Chondrocyte (in vitro differentiated cells): ENCODE measurements at places on chromosomes 6 and 20.

DNA sequence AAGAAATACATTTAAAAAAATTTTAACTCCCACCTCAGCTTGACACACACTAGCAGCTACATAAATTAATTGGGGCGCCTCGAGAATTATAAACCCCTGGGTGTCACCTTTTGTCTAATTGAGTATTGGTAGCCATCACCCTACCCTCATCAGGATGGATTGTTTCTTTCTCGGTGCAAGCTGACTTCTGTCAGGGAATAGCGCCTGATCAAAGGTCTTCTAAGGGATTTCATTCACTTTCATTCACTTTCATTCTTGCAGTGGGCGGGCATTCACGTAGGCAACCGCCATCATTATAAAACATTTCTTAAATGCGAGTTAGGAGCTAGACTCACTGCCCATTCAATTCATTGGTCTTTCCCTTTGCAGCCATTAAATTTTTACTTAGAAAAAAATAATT is 239.2 kb upstream of the SASH1 start:
- no peak for DNase-seq

GRCh38 chr20:39785252-39785917 is 823.2 kb downstream of the DHX35 start:
- DNase-seq, result no peak

GRCh38 chr6:163193326-163193725 is 221.2 kb upstream of the QKI start:
- DNase-seq, result no peak

- DNase-seq, result no peak
Measured at GRCh38 chr20:62629864-62630470, 12.3 kb upstream of the SLCO4A1 start.

DNA sequence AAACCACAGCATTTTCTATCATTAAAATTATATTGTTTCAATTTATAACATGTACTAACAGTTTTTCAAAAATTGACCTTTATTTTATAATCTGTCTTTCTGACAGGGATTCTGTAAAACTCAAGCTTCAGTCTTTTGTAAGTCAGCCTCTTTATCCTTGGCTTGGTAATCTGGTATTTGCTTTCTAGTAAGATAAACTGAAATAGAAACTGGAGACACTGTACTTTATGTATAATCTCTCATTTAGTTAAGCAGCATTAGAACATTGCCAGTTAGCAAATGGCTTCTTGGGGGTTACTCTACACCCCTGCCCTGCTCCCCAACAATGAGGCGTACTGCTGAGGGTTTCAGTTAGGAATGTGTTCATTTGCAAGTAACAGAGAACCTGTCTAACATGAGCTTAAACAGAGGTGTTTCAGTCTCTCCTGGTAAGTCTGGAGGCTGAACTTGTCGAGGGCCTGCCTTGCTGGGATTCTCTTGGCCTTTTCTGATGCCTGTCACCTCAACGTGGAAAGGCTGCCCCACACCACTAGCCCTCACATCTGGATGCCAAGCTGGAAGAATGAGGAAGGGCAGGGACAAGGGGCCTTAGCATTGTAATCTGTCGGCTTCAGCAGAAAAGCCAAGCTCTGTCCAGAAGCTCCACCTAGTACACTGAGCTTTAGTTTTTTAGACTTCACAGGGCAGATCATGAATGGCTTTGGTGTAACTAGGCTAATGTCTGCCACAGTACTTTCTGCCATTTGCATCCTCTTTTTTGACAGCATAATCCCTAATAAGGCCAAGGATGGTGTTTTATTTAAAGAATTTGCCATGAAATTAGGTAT is 34.8 kb downstream of the SH3BGRL2 start:
- DNase-seq, result no peak

GRCh38 chr6:39843305-39844020 is 51.3 kb downstream of the DAAM2 start:
- DNase-seq, result no peak

- peak; percentile 72 for DNase-seq
Measured at GRCh38 chr6:42704937-42705374, 17.4 kb downstream of the PRPH2 start.

- DNase-seq, result no peak
Measured at GRCh38 chr20:33442136-33443005, 1.2 kb downstream of the SNTA1 start.

DNA sequence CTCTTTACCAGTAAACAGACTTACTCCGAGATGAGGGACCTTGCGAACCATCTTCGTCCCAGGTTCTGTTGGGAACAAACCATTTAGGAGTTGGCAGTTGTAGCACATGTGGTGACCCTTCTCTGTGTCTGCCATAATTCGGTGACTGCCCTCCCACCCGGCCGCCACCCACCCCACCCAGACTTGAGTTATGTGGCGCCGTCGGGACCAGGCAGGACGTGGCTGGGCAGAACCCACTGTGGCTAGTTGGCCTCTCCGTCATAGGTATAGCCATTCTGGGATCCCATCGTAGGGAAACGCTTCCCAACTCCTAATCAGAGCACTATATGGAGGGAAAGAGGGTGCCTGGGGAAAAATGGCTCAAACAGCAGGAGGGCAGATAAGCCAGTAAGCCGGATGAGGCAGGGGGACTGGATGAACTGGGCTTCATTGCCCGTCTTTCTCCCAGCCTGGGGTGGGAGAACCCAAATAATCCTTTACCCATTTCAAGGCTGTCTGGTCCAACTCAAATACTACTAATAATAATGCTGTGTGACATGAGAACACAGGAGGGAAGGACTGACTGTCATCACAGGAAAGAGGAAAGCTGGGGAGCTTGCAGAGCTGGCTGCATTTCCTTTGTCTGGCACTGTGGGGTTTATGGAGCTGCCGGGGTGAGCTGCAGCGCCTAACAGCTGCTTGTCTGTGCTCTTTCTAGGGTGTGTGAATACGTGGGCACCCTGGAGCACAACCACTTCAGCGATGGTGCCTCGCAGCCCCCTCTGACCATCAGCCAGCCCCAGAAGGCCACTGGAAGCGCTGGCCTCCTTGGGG is 73.0 kb upstream of the PBOV1 start:
- no peak for DNase-seq

GRCh38 chr6:155352811-155353210 is 38.5 kb upstream of the TFB1M start:
- no peak for DNase-seq

GRCh38 chr6:56002336-56002735 is 126.9 kb upstream of the BMP5 start:
- no peak for DNase-seq
